Endothelial cell of umbilical vein (primary cell): ENCODE measurements at places on chromosomes 16 and 17.

GRCh38 chr16:49858200-49859124 lies 2.5 kb upstream of the ZNF423 start:
- DNase-seq = peak; percentile 22

- peak; percentile 68 for DNase-seq
Observed at GRCh38 chr17:35747540-35748017, 5.5 kb downstream of the GAS2L2 start.

- DNase-seq = no peak
Observed at GRCh38 chr16:12330946-12331345, 354.4 kb downstream of the SNX29 start.

- peak; percentile 59 for DNase-seq
Observed at GRCh38 chr17:36849871-36850348, 87.4 kb upstream of the LHX1 start.

DNA sequence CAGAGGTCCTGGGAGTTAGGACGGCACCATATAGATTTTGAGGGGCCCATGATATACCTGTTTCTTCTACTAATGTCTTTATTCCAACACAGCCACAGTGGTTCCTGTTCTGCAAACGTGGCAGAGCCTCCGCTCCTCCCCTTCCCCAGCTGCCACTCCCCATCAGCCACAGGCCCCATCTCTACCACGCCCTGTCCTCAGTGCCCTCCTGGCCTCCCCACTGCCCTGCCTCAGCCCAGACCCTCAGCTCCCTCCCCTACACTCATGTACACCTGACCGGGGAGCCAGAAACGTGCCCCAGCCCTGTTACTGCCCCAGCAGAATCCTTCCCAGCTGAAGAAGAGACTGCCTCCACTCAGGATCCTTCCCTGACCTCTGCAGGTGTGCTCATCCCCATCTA lies 11.9 kb upstream of the RBFOX3 start:
- no peak for DNase-seq

DNA sequence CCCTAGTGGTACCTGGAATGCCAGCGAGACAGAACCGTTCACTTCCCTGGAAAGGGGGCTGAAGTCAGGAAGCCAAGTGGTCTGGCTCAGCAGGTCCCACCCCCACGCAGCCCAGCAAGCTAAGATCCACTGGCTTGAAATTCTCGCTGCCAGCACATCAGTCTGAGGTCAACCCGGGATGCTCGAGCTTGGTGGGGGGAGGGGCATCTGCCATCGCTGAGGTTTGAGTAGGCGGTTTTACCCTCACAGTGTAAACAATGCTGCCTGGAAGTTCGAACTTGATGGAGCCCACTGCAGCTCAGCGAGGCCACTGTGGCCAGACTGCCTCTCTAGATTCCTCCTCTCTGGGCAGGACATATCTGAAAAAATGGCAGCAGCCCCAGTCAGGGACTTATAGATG lies 464.7 kb upstream of the TOM1L1 start:
- DNase-seq = no peak

DNA sequence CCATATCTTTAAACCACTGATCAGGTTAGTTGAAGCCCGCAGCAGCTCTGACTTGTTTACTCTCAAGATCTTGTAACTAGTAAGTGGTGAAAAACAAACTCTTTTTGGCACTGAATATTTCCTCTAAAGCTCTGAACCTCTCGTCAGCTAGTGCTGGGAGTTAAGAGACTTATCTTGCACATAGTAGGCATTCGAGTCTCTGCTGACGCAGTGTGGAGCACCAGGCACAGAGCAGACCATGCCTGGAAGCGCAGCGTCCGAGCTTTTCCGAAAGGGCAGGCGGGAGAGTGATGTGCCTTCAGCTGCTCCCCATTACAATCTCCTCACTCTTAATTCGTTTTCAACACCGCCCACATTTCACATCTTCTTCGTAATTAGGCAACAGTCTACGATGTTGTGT lies 63.0 kb downstream of the SMG6 start:
- DNase-seq = no peak

DNA sequence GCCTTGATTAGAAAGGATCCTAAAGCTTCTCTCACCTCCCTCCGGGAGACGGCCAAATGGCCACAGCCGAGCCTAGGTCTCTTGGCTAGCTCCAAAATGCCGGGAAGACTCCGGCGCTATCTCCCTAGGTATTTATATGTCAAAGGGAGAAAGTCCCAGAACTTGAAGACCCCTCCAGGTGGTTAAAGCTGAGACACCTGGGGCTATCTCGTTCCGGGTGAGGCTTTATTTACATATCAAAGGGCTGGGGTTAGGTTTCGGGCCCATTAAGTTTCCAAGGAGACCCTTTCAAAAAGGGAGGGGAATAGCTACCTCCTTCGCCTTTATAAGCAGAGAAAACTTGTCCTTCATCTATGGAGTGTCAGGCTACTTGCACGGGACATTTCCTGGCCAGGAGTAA lies 70.9 kb upstream of the KIFC3 start:
- no peak for DNase-seq

GRCh38 chr17:15483431-15483830 lies 16.0 kb upstream of the CDRT4 start:
- DNase-seq = no peak

DNA sequence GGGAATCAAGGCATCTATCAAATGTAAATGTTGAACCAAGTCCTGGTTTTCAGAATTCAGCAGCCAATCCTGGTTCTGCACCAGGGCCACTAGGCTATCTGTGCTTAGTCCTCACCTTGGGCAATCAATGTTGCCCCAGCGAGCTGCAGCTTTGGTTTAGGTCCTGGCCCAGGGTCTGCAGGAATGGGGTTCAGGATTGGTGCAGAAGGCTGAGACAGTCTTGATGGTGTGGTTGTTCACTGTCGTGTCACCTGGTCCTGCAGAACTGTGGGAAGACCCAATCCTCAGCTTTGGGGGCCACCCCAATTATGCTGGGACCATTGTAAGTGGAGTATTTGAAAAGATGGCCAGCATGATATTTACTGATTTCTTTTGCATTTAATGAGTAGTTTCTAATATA lies 10.6 kb downstream of the TERF2IP start:
- no peak for DNase-seq

- peak; percentile 56 for DNase-seq
Observed at GRCh38 chr16:22373662-22374310, 633 bp downstream of the CDR2 start.

GRCh38 chr17:21059761-21060160 lies 16.9 kb upstream of the USP22 start:
- no peak for DNase-seq

GRCh38 chr17:70298929-70299531 lies 129.7 kb downstream of the KCNJ2 start:
- DNase-seq = no peak

DNA sequence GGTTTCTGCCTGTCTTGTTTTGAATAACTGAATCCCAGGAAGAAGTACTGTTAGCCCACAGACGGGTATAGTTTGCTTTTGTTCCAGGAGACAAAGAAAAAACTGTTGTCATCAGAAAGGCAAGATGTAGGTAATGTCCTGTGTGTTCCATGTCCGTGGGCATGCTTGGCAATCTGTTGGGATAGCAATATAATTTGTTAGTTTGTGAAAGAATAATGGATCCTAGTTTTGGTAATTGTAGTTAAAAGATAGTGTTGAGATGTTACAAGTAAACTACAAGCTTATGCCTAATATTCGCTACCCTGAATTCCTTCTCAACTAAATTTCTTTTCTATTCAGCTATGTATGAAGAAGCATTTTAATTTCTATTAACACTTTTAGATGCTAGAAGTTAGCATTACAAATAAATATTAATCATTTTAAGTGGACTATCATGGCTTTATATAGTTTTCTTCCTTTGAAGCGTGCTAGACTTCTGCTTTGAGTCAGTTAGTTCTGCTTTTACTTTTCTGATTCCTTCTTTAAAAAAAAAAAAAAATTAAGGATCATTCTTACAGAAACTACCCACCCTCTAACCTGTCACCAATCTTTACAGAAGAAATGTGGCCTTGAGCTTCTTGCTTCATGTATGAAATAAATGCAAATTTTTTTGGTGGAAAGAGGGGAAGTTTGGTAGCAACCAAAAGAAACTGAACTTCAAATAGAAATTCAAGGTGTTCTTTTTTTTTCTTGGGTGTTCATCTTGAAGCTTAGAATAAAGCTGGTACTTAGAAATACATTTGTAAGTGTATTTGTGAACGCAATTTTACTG lies 2.4 kb downstream of the EVI2A start:
- no peak for DNase-seq

DNA sequence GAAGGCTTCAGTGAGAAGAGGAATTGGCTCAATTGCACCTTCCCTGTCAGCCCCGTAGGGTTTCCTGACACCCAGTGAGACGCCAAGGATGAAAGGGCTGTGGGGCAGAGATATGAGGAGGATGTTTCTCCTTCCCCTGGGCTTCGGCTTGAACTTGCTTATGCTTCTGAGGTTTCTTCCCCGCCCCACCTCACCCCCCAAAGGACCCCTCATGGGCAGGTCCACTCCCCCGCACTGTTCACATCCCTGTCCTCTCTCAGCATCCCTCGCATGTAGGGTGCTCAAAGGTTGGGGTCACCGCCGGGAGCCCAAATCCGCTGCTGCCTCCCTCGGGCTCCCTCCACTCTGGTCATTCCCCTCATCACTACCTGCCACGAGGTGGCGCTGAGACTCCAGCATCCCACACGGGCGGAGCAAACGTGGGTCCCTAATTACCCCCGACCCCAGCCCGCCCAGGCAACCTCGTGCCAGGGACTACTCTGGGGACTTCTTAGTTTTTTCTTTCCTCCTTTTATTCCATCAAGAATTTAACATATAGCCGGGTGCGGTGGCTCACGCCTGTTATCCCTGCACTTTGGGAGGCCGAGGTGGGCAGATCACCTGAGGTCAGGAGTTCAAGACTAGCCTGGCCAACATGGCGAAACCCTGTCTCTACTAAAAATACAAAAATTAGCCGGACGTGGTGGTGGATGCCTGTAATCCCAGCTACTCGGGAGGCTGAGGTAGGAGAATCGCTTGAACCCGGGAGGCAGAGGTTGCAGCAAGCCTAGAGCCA lies 3.3 kb upstream of the TRARG1 start:
- DNase-seq = peak; percentile 30

GRCh38 chr17:63699638-63700527 lies at the start of gene LIMD2:
TSS of gene LIMD2 (minus strand) at chr17:63700125. CDS start at chr17:63699298, 827 bp downstream.
- peak; percentile 54 for DNase-seq

DNA sequence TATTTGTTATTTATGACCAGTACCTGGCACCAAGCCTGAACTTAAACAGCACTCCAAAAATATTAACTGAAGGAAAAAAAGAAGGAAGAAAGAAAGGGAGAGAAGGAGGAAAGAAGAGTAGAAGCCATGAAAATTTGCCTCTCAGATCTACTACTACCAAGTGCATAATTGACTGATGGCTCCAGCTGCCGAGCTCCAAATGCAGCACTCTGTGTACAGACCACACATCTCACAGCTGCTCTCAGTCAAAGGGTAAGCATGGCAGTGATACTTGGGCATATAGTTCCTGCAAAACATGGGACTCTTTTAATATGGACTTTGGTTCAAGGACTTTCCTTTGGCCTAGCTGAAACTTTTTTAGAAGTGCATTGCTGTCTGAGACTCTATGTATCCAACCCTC lies 44.0 kb upstream of the NOG start:
- no peak for DNase-seq

GRCh38 chr16:81544261-81544660 lies 99.7 kb downstream of the CMIP start:
- DNase-seq = peak; percentile 62

GRCh38 chr16:89222931-89223330 lies 5.4 kb downstream of the ZNF778 start:
- DNase-seq = no peak

GRCh38 chr17:20116683-20117309 lies 107.6 kb downstream of the SPECC1 start:
- DNase-seq = peak; percentile 48

DNA sequence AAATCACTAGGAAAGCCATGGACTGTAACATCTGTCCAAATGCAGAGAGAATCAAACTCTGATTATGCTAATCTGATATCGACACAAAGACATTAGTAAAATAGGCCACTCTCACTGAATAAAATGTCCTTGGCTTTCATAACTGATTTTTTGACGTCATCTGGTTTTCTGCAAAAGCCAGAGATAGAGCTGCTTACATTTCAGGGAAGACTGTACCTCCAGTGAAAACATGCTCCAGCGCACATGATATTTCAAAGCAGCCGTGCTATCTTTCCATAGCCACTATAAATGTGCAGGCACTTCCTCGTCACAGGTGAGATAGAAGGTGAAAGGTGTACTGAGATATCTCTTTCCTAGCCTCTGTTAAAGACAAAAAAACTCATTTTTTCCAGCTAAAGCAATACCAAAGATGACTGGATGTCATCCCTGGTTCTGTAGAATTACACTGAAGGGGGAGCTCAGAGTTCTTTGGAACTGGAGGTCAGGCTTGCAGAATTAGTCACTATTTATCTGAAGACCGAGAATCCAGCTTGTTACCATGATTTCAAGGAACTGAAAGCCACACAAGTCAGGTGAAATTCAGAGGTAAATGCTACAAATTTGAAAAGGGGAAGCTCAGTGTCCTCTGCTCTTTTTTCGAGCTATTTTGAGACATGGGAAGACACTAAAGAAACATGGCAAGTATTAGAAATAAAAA lies 249.5 kb downstream of the CA10 start:
- DNase-seq = no peak

DNA sequence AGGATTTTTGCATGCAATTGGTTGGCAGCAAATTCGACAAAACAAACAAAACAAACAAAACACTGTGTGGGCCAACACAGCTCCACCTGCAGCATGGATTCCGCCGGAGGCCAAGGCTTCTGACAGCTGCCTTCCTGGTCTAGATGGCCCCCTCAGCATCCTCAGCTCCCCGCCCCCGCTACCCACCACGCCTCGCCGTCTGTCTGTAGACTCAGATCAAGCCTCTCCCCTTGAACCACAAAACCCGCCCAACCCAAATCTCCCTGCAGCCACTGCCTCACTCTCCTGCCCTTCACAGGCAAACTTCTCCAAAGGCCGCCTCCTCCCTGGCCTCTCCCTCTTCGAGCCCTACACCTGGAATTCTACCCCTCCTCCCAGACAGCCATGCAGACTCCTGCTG lies 57.9 kb downstream of the RTN4RL1 start:
- DNase-seq = no peak

DNA sequence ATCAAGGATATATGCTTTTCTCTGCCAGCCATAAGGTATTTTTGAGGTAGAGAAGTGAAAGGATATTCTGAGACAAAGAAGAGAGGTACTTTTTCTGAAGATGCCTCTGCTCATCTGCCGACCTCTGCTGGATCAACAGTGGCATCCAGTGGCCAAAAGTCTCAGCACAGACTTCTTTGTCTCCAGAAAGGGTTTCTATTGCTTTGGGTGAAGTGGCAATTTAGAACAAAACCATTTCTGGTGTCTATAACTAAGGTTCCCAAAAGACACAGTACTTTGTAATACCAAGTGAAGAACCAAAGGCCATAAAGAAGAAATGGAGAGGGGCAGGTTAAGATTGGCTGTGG lies 155.2 kb upstream of the C17orf78 start:
- DNase-seq = peak; percentile 49

GRCh38 chr17:77507111-77507885 lies 366.5 kb downstream of the SEC14L1 start:
- no peak for DNase-seq
